Stimulated activated CD8-positive, alpha-beta memory T cell treated with anti-CD3 and anti-CD28 coated beads, Interleukin-4, amount 100 ng/mL, for 24 hours (primary cell): ENCODE measurements at places on chromosomes 13 and 19.

DNA sequence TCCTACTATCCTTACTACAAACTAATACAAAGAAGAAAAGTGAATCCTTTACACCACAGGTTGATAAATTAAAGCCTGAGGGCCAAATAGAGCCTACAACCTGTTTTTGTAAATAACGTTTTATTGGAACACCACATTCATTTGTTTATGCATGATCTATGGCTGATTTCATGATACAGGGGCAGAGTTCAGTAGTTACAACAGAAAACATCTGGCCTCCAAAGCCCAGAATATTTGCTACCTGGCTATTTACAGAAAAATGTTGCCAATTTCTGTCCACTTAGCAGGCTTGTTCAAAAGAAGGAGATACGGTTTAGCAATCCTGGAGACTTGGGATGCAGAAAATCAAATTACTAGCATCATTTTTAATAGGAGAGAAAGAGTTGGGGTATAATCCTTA is 24.1 kb downstream of the DCT start:
- DNase-seq, result no peak

DNA sequence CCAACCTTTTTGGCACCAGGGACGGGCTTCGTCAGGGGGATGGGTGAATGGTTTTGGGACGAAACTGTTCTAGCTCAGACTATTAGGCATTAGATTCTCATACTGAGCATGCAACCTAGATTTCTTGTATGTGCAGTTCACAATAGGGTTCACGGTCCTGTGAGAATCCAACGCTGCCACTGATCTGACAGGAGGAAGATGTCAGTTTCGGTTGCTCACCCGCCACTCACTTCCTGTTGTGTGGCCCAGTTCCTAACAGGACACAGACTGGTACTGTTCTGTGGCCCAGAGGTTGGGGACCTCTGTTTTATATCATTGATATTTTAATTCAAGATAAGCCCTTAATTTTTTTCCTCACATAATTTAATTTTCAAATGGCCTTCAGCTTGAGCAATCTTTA is 26.7 kb upstream of the TDRD3 start:
- no peak for DNase-seq

- no peak for DNase-seq
Measured at GRCh38 chr19:3893509-3894179, 13.2 kb downstream of the ATCAY start.

- no peak for DNase-seq
Measured at GRCh38 chr19:38676023-38676877, 28.8 kb downstream of the ACTN4 start.

DNA sequence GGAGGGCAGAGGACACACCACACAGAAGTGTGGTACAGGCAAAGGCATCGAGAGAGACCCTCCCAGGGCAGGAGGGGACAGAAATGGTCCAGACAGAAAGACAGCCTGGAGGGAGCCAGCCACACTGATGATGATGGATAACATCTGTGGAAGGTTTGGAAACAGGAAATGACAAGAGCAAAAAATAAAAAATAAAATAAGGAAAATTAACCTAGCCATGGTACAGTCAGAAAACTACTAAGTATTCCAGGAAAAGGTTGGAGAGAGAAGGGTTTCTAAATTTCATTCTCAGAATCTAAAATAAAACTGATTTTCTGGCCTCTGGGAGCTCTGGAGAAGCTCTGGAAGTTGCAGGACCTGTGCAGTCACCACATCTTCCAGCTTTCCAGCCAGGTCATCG is 115.2 kb upstream of the VSTM2B start:
- no peak for DNase-seq

DNA sequence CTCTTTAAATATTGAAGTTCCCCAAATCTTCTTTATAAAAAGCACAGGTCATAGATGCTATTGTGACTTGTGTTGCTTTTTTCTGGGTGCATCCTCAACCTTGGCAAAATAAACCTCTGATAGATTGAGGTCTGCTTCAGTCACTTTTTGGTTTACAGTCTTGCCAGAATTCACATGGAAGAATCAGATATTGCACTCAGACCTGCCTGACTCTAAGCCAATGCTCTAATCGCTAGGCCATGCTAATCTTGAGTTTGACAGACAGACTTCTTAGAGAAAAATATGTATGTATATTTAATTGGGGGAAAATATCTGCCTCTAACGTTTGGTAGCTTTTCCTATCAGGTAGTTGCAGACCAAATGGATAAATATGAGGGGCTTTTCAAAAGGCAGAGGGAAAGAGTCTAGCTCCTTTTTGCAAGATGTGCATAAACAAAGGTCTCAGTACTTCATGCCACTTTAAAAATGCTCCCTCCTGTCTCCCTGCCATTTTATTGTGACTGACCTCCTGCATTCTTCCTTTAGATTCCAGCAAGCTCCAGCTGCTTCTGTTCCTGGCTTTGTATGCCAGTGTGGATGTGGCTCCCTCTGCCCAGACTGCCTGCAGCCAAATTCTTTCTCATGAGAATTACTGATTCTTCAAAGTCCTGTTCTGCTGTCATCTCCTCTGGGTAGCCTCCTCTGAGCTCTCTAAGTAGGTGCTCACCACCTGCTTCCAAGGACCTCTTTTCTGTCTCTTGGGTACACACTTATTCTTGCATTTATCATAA is 42.4 kb upstream of the RFC3 start:
- no peak for DNase-seq

DNA sequence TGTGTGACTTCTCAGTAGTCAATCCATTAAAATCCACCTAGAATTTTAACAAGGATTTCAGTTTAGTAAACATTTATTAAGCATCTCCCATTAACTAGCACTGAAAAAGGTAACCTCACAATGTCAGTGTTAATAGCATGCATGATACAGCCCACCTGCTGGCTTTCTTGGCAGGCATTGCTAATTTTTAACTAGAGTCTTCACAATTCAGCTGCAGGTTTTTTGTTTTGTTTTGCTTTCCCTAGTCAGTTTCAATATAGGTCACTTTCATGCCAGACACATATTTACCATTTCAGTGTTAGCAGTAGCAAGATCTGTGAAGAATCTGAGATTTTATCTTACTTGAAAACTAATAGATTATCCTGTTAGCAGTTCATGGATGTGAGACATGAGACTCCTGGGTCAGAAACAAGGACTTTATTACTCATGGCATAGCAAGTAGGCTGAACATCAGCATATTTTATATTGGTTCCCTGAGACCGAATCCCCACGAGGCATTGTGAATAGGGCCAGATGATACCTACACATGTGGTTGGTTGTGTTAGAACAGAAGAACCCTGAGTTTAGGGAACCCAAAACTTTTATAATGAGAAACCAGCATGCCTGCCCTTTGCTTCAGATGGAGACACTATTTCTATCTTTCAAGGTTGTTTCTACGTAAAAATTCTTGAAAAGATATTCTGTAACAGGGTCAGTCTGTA is 198.0 kb upstream of the HTR2A start:
- DNase-seq, result no peak

GRCh38 chr19:58562122-58563033 is 4.0 kb upstream of the UBE2M start:
- DNase-seq, result no peak

DNA sequence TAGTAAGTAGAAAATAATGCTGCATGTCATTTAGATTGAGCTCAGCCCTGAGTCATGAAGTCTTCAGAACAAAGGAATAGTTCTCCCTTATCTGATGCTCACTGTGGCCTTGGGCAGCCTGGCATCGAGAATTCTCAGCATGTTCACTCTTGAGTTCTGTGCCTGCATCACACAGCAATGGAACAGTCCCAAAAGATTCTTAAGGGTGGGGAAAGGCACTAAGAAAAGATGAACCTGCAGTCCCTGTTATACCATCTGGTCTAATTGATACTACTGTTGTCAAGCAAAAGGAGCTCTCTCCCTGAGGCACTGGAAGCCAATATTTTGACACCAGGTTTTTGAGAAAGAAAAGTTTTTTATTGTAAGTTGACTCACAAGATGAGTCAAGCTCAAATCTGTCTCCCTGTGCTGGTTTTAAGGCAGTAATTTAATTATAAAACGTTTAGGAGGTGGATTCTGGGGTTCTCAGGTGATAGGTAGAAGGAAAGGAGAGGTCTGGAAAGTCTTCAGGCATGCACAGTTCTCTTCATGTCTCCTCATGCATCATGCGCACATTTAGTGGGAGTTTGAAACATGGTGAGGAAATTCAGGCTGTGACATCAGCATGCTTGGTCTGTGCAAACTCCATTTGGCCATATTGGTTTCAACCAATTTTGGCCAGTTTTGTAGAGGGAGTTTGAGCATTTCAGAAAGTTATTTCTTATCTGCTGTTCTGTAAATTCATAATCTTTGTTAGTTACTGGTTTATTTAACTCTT is 38.1 kb upstream of the ZNF766 start:
- DNase-seq, result no peak

DNA sequence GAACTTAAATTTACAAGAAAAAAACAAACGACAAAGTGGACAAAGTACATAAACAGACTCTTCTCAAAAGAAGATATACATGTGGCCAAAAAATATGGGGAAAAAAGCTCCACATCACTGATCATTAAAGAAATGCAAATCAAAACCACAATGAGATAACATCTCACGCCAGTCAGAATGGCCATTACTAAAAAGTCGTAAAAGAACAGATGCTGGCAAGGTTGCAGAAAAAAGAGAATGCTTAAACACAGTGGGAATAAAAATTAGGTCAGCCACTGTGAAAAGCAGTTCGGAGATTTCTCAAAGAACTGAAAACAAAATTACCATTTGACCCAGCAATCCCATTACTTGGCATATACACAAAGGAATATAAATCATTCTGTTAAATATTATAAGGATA is 132.7 kb downstream of the UGGT2 start:
- DNase-seq, result no peak

- no peak for DNase-seq
Measured at GRCh38 chr19:17379221-17379631, 2.1 kb upstream of the PLVAP start.

DNA sequence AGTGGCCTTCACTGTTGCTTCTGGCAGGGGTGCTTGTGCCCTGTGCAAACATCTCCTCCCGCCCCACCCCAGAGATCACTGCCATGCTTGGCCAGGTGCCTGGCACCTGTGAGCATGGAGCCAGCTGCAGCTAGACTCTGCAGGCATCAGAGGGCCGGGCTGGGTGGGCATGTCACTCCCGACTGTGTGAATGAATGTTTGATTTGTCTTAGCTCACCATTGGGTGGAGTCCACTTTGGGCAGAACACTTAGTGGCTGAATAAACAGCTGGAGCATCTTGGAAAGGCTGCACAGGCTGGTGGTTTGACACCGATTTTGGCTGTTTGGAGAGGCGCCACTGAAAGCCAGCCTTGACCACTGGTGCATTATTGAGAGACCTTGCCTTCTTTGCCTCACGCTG is 267.3 kb downstream of the DLEU7 start:
- DNase-seq, result no peak

- no peak for DNase-seq
Measured at GRCh38 chr13:98473788-98474144, 103.1 kb downstream of the STK24 start.

GRCh38 chr13:53368948-53369347 is 340.3 kb downstream of the OLFM4 start:
- DNase-seq, result no peak

GRCh38 chr13:61546413-61546812 is 130.8 kb upstream of the PCDH20 start:
- DNase-seq, result no peak

DNA sequence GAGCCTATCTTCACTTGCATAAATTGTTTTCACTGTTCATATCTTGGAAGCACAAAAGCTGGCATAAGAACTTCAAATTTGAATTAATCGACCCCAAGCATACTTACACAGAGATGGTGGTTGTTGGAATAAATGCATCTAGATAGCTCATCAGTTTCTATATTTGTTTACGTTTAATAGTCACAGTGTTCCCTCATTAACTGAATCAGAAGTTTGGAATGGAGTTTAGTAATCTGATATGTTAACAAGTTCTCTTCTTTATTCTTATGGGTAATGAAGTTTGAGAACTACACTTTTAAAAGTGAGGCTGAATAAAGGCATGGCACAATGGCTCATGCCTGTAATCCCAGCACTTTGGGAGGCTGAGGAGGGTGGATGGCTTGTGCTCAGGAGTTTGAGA is 886.7 kb upstream of the PCDH20 start:
- no peak for DNase-seq

DNA sequence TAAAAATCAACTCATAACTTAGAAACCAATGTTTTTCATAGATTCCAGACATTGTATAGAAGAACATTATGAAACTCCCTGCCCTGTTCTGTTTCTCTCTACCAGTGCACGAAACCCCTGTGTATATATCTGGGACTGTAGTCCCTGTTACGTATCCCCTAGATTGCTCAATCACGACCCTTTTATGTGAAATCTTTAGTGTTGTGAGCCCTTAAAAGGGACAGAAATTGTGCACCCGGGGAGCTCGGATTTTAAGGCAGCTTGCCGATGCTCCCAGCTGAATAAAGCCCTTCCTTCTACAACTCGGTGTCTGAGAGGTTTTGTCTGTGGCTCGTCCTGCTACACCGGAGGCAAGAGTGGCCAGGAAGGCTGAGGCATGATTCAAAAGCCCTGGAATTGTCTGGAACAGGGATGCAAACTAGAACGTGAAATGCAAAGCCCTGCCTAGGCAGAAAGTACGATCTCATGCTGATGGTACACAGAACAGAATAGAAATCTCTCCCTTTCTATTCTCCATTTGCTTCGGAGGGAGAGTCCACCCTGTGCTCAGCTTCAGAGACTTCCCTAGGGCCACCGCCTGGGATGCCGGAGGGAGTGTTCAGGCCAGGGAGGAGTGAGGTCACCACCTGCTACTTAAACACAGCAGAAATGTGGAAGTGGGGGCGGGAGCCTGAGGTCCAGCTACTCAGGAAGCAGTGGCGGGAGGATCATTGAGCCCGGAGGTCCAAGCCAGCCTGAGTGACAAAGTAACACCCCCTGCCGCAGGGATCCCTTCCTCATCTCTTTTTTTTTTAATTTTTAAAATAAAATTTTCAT is 758 bp upstream of the ZNF888 start:
- no peak for DNase-seq

DNA sequence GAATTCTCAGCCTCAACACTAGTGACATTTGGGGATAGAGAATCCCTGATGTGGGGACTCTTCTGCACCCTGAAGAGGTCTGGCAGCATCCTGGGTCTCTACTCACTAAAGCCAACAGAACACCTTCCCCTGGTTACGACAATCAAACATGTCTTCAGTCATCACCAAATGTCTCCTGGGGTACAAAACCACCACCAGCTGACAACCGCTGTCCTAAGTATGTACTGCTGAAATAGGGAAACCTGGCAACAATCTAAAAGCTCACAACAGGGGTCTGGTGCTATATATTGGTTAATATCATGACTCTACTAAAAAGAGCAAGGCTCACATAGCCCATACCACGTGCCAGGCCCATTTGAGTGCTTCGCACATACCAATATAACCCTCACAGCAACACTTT is 13.4 kb downstream of the AKT2 start:
- no peak for DNase-seq

DNA sequence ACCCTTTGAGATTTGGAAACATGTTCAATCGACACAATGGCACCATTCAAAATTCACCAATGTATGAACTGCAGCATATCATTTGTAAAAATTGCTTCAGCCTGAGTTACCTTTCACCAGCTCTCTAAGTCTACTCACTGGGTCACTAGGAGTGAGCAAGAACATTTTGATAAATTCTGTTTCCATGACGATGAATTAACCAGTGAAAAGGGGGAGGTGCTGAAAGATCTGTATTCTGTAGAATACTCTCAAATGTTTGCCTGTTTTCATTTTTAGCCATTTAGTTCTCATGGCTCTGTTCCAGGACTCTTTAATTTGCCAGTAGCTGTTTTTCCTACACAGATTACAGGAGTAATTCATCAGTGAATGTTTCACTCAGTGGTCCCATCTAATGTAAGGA is 883.4 kb downstream of the DIAPH3 start:
- no peak for DNase-seq

GRCh38 chr19:55550321-55550650 is 4.9 kb upstream of the SBK3 start:
- no peak for DNase-seq

GRCh38 chr13:105579821-105580710 is 955.4 kb downstream of the EFNB2 start:
- DNase-seq, result no peak
